Activated CD4-positive, alpha-beta T cell treated with anti-CD3 and anti-CD28 coated beads, Interleukin-2, amount 50 U/mL, for 1 hour (primary cell): ENCODE measurements at places on chromosomes 2 and 18.

GRCh38 chr18:79611040-79611681 lies 68.4 kb upstream of the CTDP1 start:
- DNase-seq, result no peak

DNA sequence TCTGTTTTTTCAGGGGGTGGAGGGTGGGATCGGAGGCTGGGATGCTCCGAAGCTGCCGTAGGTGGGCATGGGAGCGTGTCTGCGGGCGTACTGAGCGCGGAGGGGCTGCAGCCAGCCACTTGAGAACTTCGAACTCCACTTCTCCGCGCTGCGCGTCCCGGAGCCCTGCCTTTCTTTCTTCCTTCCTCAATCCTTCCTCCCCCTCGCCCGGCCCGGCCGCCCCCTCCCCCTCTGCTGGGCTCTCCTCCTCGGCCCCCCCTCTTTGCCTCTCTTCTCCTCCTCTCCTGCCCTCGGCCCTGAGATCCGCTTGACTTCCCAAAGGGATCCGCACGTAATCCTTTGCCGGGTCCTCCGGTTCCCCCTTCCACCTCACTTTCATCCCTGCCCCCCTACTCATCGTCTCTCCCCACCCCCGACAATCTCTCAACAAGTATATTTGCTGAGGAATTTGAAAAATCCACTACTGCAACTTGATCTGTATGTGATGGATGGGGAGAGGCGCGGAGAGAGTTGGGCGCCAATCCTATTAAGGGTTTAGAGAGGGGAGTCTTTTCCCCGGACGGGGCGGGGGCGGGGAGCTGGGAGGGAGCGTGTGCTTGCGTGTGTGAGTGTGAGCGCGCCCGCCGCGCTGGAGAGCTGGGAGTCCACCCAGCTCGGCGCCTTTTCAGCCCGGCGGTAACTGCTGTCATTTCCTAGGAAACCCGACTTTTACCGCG lies 1.1 kb downstream of the GLI2 start:
- no peak for DNase-seq

DNA sequence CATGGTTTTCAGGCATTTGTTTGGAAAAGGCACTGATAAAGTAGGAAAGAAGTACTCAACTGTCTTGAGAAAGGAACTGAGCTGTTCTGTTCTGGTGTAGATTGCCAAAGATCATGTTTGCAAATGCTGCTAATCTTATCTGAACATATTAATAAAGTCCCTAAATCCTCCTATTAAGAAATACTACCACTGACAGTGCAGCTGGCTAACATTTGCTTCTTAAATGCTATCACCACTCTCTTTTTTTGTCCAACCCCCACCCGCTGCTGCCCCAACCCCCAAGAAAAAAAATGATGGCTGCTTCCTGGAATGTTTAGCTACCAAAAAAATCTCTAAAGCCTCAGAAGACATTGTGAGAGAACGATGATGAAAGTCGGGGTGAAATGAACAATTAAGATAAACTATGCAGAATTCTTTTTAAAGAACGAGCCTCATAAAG lies 130.7 kb downstream of the CCBE1 start:
- DNase-seq, result no peak

GRCh38 chr2:168920504-168921157 lies 19.5 kb downstream of the G6PC2 start:
- DNase-seq, result no peak

DNA sequence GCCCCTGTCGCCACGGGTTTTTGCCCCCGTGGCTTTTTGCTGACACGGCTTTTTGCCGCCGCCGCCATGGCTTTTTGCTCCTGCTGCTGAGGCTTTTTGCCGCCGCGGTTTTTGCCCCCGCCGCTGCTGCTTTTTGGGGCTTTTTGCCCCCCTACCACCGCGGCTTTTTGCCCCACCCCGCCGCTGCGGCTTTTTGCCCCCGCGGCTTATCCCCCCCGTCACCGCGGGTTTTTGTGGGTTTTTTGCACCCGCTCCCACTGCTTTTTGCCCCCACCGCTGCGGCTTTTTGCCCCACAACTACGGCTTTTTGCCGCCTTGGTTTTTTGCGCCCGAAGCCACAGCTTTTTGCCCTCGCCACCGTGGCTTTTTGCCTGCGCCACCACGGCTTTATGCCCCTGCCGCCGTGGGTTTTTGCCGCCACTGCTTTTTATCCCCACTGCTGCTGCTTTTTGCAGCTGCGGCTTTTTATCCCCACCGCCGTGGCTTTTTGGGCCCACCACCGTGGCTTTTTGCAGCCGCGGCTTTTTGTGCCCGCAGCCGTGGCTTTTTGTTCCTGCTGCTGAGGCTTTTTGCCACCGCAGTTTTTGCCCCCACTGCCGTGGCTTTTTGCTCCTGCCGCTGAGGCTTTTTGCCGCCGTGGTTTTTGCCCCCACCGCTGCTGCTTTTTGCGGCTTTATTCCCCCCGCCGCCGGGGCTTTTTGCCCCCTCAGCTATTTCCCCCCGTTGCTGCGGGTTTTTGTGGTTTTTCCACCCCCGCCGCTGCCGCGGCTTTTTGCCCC lies 2798.0 kb upstream of the TEKT4 start:
- DNase-seq, result no peak

GRCh38 chr2:159290289-159290907 lies 3.9 kb upstream of the WDSUB1 start:
- DNase-seq, result no peak
